Testis (tissue), 5 donors: ENCODE measurements at places on chromosomes 2 and 18. TPM values are rescaled to one million over a fixed set of nuclear protein-coding genes. Genes with fewer than 3 reads are reported as not detected.

DNA sequence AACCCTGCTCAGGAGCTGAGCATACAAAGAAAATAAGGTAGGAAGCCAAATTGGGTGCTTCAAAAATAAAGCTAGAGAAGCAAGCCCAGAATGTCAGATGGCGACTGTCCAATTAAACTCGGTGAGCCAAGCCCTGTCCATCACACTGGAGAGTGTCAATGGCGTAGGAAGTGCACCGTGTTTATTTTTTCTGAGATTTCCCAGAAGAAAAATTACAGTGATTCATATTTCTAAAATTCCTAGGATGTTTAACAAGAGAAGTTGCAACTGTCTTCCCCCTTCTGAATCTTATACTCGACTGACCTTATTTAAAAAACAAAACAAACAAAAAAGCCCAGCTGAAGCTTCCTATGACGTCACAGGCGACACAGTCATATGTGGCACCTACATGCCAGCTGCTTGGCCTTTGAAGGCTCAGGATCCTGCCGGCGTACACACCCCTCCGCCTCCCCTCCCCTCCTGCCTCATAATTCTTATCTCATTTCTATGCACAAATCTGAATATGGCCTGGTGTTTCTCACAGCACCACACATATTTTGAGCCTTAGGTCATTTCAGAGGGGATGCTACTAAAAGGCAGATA lies 60.8 kb downstream of the MBP start:
- DNase-seq: no peak

DNA sequence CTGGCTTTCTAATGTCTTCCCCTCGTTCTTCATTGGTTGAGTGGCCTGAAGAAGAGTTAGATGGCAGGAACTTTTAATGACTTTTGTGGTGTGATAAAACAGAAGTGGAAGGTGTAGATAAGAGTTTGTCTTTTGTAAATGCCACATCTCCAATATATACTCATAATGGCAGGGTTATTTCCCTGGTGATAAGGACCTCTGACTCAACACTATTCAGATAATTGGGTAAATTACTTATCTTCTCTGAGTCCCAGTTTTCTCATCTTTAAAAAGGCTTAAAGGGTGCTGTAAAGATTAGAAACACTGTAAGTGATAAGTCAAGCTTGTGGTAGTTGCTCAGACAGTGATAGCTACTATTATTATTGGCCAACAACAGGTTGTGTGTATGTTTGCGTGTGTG lies 9.5 kb downstream of the KLHL14 start:
- DNase-seq: no peak

GRCh38 chr2:98134172-98135005 lies 47.4 kb downstream of the VWA3B start:
- DNase-seq: no peak

Gene ST8SIA5
- total RNA-seq: 1.6 TPM

Gene MAP3K19
- 9.8 TPM for total RNA-seq
